Fibroblast of lung (primary cell): ENCODE measurements at places on chromosomes 4 and X. TPM values are rescaled to one million over a fixed set of nuclear protein-coding genes. Genes with fewer than 3 reads are reported as not detected.

DNA sequence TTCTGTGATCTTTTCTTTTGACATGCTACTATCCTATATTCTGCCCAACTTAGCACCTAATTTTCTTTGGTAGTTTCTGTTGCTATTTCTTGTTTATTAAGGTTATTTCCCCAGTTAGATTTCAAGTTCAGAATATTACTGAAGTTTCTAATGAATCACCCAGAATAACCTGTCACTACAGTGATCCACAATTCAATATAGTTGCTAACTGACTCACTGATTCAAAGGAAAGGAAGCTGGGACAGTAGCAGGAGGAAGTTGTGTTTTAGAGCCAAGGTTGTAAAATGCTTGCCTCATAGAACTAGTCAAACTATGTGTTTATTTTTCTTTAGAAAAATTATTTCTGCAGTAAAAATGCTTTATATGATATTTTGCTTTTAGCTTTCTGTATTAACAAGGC is 37.4 kb downstream of the PAK3 start:
- no peak overlapping the region for H3K27ac ChIP-seq
- H3K36me3 ChIP-seq, result no peaks in the 10 kb centered on the region
- DNase-seq, result no peak
- no peaks in the 10 kb centered on the region for H3K4me1 ChIP-seq
- H3K27me3 ChIP-seq, result no peaks in the 10 kb centered on the region

DNA sequence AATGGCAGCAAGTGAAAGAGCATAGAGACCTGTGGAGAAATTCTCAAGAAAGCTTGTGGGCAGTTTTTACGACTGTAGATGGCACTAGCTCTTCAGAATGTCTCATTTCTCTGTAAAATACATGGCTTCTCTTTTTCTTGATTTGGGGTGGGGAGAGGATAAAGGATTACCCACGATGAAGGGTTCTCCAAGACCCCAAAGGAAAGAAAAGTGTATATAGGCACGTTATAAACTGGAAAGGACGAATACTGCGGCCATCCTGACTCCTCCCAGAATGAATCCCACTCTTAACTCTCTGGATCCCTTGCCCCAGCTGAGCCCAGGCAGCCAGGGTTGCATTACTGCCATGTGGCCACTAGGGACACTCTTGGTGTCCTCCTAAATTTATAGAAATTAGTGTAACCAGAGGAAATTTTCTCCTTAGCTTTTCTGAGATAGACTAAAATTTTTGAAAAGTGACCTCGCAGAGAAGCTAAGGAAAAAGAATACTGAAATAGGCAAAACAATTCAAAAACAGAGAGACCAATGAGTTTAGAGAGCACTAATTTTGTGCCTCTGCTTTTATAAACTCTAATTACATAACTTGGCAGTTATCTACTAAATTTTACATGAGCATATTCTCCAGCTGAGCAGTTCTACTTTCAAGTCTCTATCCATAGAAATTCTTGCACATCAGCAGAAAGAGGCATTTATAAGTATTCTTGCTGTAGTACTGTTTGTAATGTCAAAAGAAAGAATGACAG is 37.8 kb upstream of the PCDH19 start:
- no peak overlapping the region for H3K4me3 ChIP-seq
- H3K4me1 ChIP-seq, result no peaks in the 10 kb centered on the region
- H3K36me3 ChIP-seq, result no peaks in the 10 kb centered on the region
- peak; percentile 11 for DNase-seq
- no peak overlapping the region for H3K27ac ChIP-seq

DNA sequence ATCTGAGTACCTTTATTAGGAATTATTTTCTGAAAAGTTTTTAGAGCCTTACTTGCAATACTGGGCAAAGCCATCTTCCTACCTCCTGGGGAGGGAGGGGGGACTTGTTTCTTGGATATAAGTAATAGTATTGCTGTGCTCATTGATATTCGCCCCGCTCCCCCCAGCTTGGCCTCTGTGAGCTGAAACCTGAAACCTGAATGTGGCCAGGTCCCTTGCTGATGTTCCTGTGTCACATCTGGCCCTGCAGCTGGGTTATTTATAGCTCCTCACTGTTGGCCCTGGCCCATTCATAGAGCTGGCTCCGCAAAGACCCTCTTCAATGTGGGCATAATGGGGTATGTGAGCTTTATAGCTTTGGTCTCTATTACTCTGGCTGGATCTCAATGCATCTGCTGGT is 59.5 kb downstream of the FRMPD3 start:
- no peak for DNase-seq
- peaks cover 25% of the 10 kb centered on the region for H3K27me3 ChIP-seq
- H3K4me1 ChIP-seq, result no peaks in the 10 kb centered on the region
- H3K36me3 ChIP-seq, result no peaks in the 10 kb centered on the region

GRCh38 chrX:9535101-9535500 is 70.2 kb downstream of the TBL1X start:
- H3K4me3 ChIP-seq, result no peak overlapping the region
- H3K27me3 ChIP-seq, result no peaks in the 10 kb centered on the region
- DNase-seq, result no peak
- H3K27ac ChIP-seq, result peak overlapping the region; percentile 57
- H3K36me3 ChIP-seq, result no peaks in the 10 kb centered on the region
- peaks cover 12% of the 10 kb centered on the region for H3K4me1 ChIP-seq

The NR3C2 gene
- total RNA-seq, result 4.4 and 7.4 TPM in 2 replicates

The L1CAM gene
- under 0.01 and 0.99 TPM in 2 replicates for total RNA-seq

The USP17L29 gene
- not detected in 2 replicates for total RNA-seq

The ZCCHC13 gene
- total RNA-seq, result not detected in 2 replicates

DNA sequence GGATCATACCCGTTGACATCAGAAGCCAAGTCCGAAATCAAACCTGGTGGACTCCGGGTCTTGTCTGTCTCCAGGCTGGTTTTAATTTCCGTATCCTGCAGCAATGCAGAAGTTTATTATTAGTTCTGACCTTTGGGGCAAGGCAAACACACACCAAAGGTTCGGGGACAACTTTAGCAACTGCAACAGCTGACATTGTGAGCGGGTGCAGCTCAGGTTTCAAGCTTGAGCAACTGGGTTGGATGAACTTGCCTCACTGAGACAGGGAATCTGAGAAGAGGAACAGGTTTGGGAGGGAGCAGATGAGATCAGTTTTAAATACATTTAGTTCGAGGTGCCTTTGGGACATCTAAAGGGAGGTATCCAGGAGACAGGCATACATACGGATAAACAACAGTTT is 110.7 kb downstream of the GNL3L start:
- H3K27me3 ChIP-seq, result no peaks in the 10 kb centered on the region
- no peak for DNase-seq
- no peaks in the 10 kb centered on the region for H3K4me1 ChIP-seq
- no peaks in the 10 kb centered on the region for H3K36me3 ChIP-seq

DNA sequence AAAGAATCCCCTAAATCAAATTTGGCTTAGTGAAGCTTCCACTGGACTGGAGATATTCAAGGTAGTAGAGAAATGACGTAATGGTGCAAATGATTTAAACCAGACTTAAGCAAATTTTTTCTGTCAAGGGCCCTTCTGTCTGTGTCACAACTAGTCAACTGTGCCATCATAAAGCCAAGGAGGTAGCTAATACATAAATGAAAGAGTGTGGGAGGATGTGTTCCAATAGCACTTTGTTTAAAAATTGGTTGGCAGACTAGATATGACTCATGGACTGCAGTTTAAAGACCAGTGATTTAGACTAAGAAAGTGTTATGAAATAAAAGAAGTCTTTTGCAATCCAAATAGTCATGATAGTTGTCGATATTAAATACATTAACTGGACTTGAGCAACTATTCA is 24.3 kb upstream of the TEX13C start:
- no peaks in the 10 kb centered on the region for H3K27me3 ChIP-seq
- no peak overlapping the region for H3K27ac ChIP-seq
- H3K4me1 ChIP-seq, result no peaks in the 10 kb centered on the region
- H3K36me3 ChIP-seq, result no peaks in the 10 kb centered on the region

- H3K36me3 ChIP-seq, result no peaks in the 10 kb centered on the region
- no peak overlapping the region for H3K4me3 ChIP-seq
- H3K27ac ChIP-seq, result no peak overlapping the region
- no peaks in the 10 kb centered on the region for H3K4me1 ChIP-seq
- no peaks in the 10 kb centered on the region for H3K27me3 ChIP-seq
Observed at GRCh38 chr4:24169956-24170355, 280.1 kb upstream of the PPARGC1A start.

- H3K4me3 ChIP-seq, result peak within 1 kb of the TSS; percentile 58
- H3K4me1 ChIP-seq, result no peaks in the 10 kb centered on the region
- peak within 1 kb of the TSS; percentile 51 for H3K27ac ChIP-seq
- DNase-seq, result peak; percentile 37
- no peaks in the 10 kb centered on the region for H3K36me3 ChIP-seq
Observed at GRCh38 chrX:33211356-33212260, at the start of gene DMD. DMD (minus strand) TSS chrX:33211549; CDS start chrX:33211312, 237 bp downstream.

The FGD1 gene
- 3.3 and 4.5 TPM in 2 replicates for total RNA-seq

DNA sequence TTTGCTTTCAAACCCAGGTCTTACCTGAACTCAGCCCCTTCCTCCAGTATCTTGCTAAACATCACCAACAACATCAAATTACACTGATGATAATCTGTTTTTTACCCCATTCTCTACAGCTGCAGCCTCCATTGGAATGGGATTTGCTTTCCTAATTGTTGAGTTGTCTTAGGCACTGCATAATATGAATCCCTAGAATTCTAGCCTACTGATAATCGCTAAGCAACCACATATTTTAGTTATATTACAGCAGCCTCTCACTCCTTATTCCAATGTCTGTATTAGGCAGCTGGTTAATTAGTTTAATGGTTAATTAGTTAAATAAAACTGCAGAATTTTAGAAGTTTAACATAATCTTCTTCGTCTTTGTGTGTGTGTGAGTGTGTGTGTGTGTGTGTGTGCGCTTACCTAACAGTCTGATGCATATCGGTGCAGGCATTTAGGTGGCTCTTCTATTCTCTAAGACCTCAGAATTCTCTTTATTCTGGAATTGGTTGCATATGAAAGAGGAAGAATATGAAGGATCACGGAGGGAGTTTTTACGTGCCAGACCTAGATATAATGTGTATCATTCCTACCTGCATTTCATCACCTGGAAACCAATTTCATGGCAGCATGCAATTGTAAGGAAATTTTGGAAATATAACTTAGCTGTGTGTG is 5.3 kb upstream of the COMMD8 start:
- H3K4me1 ChIP-seq, result peaks cover 2% of the 10 kb centered on the region
- H3K27ac ChIP-seq, result no peak overlapping the region
- no peaks in the 10 kb centered on the region for H3K27me3 ChIP-seq
- peak; percentile 85 for DNase-seq

The SSX1 gene
- total RNA-seq, result not detected in 2 replicates

GRCh38 chr4:89482251-89482650 is 174.7 kb upstream of the GPRIN3 start:
- no peak overlapping the region for H3K4me3 ChIP-seq
- no peaks in the 10 kb centered on the region for H3K4me1 ChIP-seq
- peak; percentile 66 for DNase-seq
- H3K27ac ChIP-seq, result no peak overlapping the region

DNA sequence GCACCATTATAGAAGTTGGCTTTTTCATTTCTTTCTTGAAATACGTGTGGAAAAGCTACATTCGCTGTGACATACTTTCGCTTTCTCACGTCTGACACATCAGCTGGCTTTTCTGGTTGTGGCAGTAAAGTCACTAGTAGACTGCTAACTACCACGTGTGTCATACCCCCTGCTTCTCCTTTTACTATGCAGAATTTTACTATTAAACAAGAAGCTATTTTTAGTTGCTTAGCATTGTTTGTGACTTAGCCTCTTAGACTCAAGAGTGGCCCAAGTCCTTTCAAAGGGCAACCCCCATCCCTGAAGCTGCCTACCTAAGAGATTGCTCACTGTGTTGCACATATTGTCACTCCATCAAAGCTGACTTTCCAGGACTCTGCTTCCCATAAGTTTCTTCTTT is 2.1 kb upstream of the IL2 start:
- no peak overlapping the region for H3K27ac ChIP-seq
- no peaks in the 10 kb centered on the region for H3K27me3 ChIP-seq
- peak; percentile 22 for DNase-seq
- H3K4me3 ChIP-seq, result peak overlapping the region; percentile 34

DNA sequence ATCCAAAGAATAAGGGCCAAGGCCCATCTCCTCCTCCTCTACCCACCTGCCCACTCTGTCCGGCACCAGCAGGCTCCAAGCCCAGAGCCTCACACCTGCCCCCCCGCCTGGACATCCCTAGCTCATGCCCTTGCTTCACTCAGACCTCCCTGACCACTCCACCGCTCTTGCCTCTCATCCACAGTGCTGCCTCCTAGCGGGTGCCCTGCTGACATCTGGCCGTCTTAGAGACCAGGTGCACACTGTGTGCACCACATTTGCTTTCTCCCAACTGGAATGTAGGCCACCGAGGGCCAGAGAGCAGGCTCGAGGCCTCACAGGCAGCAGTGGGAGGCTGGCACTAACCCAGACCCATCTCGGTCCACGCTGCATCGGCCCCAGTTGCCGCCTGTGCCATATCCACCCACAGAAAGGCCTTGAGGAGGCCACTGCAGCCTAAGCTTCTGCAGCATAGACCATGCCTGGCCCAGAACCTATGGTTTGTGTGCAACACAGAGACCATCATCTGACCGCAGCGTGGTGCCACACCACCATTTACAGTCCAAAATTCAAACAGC is 13.5 kb downstream of the LETM1 start:
- H3K4me3 ChIP-seq, result no peak overlapping the region
- H3K27ac ChIP-seq, result peak overlapping the region; percentile 61
- H3K27me3 ChIP-seq, result no peaks in the 10 kb centered on the region
- H3K36me3 ChIP-seq, result peaks cover 16% of the 10 kb centered on the region
- DNase-seq, result peak; percentile 15

The NXF2 gene
- not detected in 2 replicates for total RNA-seq

The SLITRK4 gene
- under 0.01 and 0.99 TPM in 2 replicates for total RNA-seq
